Astrocyte of the cerebellum (primary cell): ENCODE measurements at places on chromosomes 1 and 21.

DNA sequence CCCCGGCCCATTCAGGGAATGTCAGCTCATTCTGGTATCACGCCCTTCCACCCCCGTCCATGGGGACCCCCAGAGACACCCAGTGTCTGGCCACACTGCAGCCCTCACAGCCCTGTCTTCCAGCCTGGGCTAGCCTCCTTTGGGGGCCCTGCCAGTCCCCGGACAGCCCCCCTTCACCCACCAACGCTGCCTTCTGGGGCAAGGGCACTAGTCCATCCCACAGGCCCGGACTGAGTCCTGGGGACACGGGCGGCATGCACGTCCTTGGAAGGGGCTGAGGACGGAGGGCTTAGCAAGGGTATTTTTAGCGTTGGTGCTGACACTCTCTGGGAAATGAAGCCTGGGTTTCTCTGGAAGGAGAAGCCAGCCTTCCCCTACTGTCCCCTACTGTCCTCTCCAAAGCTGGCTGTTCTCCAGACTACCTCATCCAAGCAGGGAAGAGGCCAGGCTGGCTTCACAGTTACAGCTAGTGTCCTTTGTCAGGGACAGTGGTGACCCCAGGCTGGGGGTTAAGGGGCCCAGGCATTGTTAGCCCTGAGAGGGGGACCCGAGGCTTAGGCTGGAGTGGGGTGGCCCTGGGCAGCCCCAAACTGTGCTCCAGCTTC is 39.5 kb downstream of the COQ8A start:
- no peak for DNase-seq

DNA sequence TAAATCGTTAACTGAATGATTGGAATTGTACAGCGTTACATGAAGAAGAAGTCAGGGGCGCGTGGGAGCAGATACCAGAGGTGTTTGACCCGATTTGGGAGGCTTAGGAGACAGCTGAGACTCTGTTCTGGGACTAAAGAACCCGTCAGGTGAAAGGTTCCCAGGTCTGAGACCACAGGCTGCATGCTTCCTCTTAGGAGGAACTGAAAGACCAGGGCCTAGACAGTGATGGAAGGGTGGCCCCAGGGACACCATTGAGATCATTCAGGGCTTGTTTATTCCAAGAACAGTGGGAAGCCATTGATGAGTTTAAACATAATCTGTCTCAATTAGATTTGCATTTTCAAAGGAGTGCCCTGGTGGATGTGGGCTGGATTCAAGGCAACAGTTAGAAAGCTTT is 904 bp downstream of the KLF17 start:
- DNase-seq = no peak

GRCh38 chr1:153233448-153233847 is 16.1 kb downstream of the PRR9 start:
- no peak for DNase-seq

DNA sequence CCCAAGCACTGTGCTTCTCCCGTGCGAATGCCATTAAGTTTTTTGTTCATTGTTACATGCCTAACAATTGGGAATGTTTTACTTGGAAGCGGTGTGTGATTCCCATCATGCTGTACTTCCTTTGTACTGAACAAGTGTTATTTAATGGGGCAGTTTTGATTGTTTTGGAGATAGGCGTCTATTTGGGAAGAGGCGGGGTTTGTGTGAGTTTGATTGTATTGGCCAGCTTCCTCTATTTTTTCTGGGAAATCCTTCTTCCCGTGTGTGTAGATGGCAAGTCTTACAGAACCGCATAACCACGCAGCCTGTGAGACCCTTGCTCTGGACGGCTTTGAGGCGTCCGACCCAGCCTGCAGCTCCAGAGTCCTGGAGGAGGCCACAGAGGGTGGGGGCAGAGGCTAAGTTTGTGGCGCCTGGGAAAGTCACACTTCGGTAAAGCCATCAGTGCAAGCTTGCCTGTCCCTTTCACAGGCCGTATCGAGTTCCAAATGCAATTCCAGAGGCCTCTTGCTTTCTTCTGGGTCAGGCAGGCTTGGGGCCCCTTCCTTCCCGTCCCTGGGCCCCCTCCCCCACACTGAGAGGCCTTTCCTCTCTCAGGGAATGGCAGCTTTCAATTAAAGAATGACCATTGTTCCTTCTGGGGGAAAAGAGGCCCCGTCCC is 210.3 kb downstream of the TOMM20 start:
- DNase-seq = peak; percentile 82

DNA sequence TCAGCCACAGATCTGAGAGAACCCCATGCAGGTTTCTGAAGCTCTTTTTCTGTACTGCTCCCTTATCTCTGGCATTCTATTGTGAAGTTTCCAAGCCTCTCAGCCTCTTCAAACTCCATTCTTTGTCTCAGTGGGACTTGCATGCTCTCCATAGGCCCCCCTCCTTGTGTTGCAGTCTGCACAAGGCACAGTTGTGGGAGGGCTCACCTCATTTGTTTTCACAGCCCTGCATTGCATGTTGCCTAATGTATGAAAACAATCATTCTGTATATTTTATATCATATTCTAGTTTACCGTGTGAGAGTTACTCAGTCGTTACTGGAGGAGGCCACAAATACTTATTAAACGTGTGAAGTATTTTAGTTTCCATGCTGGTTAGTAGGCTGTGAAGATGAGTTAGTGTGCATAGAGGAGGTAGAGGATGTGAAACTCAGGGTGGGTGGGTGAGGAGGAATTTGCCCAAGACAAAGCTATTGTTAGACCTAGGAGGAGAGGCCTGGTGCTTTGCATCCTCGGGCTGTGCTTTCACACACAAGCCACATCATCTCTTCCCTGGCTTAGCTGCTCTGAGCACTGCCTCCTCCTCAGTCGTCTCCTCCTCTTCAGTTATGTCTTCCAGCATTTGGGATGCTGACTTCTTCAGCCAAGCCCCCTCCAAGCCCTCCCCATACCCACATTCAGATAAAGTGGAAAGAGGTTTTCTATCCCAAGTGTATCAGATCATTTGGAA is 7.8 kb upstream of the CHI3L2 start:
- no peak for DNase-seq

DNA sequence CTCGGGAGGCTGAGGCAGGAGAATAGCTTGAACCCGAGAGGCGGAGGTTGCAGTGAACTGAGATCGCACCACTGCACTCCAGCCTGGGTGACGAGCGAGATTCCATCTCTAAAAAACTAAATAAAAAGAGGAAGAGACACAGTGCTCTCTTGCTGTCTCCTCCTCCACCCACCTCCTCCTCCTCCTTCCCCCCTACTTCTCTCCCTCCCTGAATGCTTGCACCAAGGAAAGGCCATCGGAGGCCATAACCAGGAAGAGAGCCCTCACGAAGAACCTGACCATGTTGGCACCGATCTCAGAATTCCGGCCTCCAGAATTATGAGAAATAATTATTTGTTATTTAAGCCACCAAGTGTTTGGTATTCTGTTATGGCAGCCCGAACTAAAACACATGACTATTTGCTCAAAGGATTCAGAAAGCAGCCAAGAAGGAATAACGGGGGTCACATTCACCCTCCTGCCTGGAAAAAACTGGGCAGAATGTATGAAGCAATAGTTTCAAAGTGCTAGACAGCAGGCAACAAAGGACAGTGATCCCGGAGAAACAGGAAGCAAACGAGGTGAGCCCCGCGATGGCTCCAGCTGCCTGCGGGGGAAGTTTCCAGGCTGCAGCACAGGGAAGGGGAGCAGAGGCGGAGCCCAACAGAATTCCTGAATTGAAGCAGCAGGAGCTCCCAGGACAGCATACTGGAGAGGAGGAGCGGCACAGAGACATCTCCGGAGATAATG is 35.8 kb downstream of the LDLRAD1 start:
- no peak for DNase-seq

- DNase-seq = no peak
Observed at GRCh38 chr1:21296509-21297354, 6.5 kb upstream of the ECE1 start.

DNA sequence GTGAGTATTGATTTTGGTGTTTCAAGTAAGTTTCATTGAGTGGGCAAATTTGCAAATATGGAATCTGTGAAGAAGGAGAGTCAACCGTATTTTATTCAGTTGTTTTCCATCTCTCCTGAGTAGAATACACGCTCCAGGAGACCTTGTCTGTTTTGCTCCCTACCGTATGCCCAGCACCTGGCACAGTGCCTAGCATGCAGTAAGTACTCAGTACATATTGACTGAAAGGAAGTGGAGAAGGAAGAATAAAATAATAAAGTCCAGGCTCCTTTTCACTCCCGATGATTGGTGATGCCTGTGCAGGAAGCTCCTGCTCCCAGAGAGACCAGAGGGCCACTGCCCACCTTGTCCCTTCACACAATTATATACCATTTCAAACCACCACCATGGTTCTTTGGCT is 59.4 kb upstream of the NEK2 start:
- no peak for DNase-seq

GRCh38 chr1:179586107-179586823 is 5.4 kb upstream of the TDRD5 start:
- no peak for DNase-seq

DNA sequence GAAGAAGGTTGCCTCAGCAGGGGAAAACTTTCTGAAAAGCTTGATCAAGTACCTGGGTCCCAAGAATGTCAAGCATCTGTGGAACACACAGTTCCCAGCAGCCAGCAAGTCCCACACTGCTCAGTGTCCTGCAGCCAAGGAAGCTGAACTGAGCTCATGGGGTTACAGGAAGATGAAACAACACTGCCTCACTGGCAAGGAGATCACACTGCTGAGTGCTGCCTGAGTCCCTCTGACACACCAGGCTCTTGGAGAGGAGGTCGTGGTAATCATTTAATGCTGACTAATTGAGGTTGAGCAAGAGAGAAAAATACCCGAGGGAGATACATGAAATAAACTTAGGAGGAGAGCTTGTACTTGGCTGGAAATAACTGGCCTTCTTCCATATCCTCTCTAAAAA is 75.2 kb downstream of the MPZL1 start:
- peak; percentile 96 for DNase-seq

DNA sequence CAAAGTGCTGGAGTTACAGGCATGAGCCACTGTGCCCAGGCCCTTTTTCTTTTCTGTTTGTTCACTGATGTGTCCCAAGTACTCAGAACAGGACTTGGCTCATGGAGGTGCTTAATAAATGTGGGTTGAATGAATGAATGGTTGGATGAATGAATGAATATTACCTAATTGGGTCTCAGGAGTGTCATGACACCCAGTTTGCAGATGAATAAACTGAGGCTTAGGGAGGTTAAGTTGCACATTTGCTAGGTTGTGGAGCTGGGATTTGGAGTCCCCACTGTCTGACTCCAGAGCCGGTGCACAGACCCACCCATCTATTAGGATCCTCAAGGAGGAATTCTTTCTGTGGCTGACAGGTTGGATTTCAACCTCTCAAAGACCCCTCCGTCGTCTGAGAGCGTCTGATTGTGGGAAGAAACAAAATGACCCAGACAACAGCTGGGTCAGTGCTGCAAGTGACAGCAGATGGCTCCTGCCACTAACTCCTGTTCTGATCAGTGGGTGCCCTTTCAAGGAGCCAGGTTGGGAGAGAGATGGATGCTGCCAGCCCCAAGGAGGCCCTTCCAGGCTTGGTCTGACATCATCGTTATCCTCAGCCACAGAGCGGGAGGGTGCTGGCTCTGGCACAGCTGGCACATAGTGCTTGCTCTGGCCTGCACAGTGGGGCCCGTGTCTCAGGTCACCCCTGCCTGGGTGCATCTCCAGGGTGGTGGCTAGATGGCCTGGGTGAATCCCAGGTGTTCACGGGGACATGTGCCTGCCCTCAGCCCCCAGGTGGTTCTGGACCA is 24.2 kb downstream of the ARHGEF10L start:
- no peak for DNase-seq

GRCh38 chr21:39555911-39556590 is 56.7 kb upstream of the B3GALT5 start:
- no peak for DNase-seq

DNA sequence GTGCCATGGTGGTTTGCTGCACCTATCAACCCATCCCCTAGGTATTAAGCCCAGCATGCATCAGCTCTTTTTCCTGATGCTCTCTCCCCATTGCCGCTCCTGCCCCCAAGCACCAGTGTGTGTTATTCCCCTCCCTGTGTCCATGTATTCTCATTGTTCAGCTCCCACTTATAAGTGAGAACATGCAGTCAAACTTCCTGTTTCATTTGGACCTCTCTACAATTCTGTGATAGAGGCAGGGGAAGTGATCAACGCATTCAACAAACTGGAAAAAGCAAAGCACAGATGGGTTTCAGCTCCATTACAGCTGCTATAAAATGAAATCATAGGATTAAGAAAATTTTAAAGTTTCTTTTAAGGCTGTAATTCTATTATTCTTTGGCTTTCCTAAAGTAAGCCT is 23.3 kb upstream of the CD55 start:
- no peak for DNase-seq

- no peak for DNase-seq
Observed at GRCh38 chr1:154157520-154158306, 2.8 kb upstream of the NUP210L start.

GRCh38 chr1:153393926-153394325 is 3.1 kb upstream of the S100A8 start:
- DNase-seq = no peak

GRCh38 chr1:116208136-116208535 is 96.9 kb downstream of the MAB21L3 start:
- DNase-seq = no peak

GRCh38 chr21:37071561-37072273 is 1.2 kb downstream of the PIGP start:
- DNase-seq = no peak

DNA sequence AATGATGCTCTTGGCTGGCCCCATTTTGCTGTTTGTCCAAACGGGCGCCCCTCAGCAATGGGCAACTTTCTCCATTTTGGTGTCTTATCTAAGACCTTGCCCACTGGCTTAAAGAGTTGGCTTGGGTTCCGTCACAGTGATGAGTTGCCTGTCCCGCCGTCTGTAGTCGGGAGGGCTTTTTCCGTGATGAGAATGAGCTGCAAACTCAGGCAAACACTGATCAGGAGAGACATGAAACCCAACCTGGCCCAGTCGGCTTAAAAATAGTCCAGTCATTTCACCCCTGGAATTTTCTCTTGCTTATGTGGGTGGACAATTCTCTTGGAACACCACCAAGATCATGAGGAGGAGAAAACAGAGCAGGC is 79.3 kb downstream of the ST6GALNAC3 start:
- no peak for DNase-seq

DNA sequence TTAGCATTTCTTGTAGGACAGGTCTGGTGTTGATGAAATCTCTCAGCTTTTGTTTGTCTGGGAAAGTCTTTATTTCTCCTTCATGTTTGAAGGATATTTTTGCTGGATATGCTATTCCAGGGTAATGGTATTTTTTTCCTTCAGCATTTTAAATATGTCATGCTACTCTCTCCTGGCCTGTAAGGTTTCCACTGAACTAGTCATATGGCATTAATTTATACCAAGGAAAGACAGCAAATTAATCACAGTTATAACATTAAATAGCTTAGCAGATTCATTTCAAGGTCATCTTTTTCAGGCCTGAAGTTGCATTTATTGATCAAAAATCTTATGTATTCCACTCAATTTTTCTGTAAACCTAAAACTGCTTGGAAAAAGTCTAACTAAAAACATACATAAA is 54.9 kb downstream of the AK5 start:
- no peak for DNase-seq
